Activated T-cell treated with anti-CD3 and anti-CD28 coated beads for 4 hours (primary cell): ENCODE measurements at places on chromosomes 4 and X.

- DNase-seq: no peak
Measured at GRCh38 chrX:39782276-39782675, 315.5 kb downstream of the BCOR start.

DNA sequence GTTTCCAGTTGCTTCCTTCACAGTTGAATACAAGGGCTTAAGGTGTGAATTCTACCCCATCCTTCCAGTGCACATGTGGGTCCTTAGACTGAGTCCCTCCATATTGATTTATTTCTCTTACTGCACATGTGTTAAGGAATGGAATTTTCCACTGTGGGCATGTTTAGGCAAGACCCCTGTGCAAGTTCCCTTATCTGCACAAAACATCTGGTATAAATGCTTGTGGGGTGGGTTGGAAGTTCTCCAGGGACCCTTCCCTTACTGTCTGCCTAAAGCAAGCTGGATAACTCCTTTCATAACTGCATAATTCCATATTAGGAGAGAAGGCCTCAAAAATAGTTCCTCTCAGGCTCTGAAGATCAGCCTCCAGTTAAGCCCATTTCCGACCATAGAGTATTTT is 570.9 kb downstream of the ADGRL3 start:
- no peak for DNase-seq

- DNase-seq: no peak
Measured at GRCh38 chr4:153706519-153706918, 22.4 kb downstream of the TLR2 start.

DNA sequence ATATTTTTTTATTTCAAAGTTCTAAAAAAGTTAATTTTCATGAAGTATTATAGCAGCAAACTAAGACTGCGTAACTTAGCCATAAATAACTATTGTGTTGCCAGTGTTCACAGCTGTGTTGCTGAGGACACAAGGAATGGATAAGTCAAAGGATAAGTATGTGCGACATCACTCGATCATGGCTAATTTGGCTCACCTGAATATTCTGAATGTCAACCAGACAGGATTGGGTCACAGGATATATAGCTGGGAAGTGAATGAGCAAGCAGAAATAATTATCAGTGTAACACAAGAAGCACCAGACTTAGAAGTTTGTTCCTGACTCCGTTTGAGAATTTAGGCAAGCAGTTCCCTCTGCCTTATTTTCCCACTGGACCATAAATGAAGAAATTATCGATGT is 33.9 kb downstream of the PRDM8 start:
- no peak for DNase-seq

DNA sequence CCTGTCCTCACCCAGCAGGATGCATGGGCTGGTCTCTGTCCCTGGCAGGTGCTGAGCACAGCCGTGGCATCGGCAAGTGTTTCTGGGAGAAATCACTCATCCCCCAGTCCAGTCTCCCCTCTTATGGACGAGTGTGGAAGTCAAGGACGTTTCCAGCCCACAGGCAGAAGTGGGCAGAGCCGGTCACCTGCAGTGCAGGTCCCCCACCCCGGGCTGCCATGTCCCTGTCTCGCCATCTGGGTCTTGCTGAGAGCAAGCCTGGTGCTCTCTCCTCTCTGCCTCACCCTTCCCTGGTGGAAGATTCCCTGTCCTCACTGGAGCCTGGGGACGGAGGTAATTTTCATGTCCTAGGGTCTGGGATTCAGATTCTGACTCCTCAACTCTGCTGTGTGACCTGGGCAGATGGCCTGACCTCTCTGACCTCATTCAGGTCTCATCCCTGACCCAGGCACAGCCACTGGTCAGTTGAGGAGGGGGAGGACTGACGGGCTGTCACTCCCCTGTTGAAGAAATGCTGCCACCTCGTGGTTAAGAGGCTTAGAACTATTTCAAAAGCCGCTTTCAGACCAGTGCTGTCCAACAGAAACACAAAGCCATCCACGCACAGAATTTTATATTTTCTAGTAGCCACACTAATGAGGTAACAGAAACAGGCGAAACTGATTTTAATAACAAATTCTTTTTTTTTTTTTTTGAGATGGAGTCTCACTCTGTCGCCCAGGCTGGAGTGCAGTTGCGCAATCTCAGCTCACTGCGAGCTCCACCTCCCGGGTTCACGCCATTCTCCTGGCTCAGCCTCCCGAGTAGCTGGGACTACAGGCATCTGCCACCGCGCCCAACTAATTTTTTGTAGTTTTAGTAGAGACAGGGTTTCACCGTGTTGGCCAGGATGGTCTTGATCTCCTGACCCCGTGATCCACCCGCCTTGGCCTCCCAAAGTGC is 1.8 kb downstream of the CPZ start:
- DNase-seq: no peak

- DNase-seq: no peak
Measured at GRCh38 chr4:55768291-55768690, 51.3 kb upstream of the EXOC1L start.

DNA sequence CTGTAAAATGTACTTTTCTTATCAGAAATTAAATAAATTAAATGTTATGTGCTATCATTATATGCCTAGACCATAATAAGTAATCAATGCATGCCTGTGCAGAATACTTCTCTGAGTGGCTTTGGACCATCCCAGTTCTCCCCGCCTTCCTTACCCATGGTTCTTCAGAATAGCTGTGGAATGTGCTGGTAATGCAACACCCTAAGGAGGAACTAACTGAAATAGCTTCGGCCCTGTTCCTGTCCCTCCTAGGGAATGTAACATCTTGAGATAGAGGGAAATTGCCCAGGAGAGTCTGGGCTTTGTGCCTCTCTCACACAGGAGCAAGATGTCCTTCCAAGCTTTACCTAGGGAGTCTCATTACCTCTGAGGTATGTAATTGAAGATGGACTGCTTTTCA is 693.6 kb upstream of the HS3ST1 start:
- DNase-seq: no peak

DNA sequence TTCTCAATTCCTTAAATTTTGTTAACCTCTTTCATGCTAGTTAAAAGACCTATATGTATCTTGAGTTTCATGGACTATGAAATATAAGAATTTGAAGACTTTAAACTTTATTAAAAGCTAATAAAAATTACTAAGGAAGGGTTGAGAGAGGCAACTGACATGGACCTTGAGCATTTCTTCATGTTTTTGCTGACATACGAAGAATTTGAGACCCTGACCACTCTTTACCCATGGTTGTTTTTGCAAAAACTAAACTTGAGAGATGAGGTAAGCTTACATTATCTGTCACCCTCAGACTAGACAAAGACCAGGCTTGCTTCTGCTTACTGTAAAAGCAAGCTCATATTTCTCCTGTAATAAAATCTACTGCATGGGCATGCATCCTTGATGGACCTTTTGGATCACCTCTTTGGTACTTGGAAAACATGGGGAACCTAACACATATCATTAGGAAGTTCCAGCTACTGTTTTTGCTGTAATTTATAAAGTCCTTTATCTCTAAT is 338.2 kb upstream of the PABPC4L start:
- DNase-seq: no peak

GRCh38 chrX:130482871-130483270 is 81.1 kb downstream of the RBMX2 start:
- DNase-seq: no peak

GRCh38 chrX:37813570-37813969 is 33.7 kb downstream of the CYBB start:
- DNase-seq: no peak

DNA sequence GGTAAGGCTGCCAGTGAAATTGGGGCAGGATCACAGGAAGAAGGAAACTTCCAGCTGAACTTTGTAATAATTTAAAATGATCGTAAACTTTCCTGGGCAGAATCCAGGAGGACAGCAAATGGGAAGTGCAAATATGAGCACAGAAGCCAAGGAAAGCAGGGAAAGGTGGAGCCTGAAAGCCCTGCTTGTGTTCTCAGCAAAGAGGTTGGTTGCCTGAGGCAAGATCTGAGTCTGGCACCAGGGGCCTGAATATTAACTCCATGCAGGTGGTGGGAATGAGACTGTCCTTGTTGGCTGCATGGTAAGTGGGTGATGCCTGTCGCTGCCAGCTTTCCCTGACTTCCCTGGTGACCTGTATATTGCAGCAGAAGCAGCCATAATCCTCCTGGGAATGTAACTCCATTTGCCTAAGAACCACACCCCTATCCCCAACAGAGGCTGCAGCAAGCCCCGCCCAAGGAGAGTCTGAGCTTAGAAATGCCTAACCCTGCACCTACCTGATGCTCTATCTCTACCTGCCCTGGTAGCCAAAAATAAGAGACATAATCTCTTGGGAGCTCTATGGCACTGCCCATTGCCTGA is 132.0 kb upstream of the HDX start:
- DNase-seq: no peak

GRCh38 chr4:94519925-94520789 is 68.4 kb downstream of the PDLIM5 start:
- no peak for DNase-seq

GRCh38 chr4:71275004-71275403 is 63.8 kb upstream of the SLC4A4 start:
- no peak for DNase-seq
